Stimulated activated CD8-positive, alpha-beta memory T cell treated with anti-CD3 and anti-CD28 coated beads, Interleukin-4, amount 100 ng/mL, for 48 hours (primary cell): ENCODE measurements at places on chromosomes 5 and 9.

DNA sequence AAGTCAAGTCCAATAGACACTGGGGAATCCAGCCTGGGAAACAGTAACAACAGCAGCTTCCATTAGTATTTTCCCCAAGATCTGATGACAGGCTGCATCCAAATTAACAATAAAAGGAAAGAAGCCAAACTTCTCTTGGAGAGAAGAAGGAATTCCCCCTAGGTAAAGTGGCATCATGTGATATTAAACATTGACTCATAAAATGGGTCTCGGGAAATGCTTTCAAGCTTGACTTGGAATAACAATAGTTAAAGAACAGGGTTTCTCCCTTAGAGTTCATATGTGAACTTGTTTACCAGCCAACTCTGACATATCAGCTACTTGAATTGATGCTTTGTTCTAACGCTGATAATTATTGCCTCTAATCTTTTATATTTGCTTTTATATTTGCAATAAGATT, 45.4 kb downstream of the ENTREP1 start:
- DNase-seq: no peak

DNA sequence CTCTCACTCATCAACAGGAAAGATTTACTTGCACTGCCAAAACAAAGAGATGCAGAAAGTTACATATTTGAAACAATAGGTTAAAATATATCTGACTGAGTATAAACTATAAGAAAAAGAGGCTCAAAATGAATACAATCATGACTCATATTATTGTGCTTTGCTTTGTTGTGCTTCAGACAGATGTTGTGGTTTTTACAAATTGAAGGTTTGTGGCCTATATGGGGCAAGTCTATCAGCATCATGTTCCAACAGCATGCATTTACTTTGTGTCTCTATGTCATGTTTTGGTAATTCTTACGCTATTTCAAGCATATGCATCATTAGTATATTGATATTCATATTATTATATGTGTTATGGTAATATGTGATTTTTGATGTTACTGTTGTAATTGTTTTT, 330.0 kb downstream of the PRR16 start:
- no peak for DNase-seq

DNA sequence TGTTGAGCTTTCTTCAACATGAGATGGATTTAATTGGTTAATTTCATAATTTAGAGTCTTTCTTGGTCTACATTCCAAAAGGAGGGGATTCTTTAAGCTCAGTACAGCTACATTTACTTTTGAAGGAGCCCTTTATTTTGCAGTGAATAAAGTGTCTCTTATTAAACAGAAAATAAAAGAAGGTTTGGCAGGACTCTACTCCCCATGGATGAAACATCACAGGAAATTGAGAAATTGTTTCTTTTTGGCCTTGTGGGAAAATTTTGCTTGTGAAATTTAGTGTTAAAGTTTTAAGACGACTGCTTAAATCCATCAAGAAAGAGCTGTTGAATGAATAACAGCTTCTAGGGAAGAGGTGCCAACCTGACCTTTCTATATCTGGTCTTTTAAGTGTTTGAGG, 187.7 kb downstream of the NTRK2 start:
- no peak for DNase-seq

GRCh38 chr5:172173564-172174153, 14.4 kb downstream of the STK10 start:
- DNase-seq: peak; percentile 89

DNA sequence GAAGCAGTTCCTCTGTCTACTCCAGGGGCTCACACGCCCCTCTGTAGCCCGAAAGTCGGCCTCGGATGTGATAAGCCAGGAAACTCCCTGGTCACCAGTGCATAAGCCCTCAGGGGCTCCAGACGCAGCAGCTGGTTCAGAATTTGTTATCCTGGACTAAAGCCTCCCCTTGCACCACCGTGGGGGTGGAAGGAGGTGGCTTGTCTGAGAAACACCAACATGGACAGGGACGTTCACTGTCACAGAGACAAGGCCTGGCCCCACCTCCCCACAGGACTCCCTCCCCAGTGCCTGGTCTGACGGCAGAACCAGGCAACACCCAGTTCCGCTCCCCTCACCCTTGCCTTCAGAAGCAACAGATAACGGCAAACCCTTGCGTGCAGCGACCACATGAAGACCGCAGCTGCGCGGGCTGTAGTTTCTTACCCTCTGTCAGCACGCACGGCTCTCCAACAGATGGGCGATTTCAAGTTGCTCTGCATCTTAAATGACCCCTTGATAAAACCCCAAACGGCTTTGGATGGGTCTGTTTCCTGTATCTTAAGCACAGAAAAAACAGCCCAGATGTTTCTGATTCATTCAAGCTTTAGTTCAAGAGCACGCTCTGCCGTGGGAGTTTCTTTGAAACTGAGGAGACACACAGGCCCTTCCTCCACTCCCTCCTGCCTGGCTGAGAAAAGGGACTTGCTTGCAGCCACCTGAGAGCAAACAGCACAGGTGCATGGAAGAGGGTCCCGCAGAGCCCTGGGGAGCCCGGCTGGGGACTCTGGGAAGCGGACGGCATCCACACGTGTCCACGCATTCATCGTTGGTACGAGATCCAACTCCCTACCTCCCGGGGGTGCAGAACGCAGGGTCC, 44.7 kb upstream of the NKD2 start:
- DNase-seq: peak; percentile 65

DNA sequence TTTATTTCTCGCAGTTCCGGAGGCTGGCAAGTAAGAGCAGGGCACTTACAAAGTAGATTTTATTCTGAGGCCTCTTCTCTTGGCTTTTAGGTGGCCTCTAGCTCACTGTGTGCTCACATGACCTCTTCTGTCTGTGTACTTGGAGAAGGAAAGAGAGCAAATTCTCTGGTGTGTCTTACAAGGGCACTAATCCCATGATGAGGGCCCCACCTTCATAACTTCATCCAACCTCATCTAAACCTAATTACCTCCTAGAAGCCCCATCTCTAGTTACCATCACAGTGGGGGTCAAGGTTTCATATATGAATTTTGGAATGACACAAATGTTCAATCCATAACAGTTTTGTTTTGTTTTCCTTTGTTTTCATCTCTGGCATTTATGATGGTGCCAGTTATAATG, 376.1 kb downstream of the ADGRV1 start:
- DNase-seq: no peak

GRCh38 chr5:57718155-57718554, 235.5 kb upstream of the ACTBL2 start:
- no peak for DNase-seq

DNA sequence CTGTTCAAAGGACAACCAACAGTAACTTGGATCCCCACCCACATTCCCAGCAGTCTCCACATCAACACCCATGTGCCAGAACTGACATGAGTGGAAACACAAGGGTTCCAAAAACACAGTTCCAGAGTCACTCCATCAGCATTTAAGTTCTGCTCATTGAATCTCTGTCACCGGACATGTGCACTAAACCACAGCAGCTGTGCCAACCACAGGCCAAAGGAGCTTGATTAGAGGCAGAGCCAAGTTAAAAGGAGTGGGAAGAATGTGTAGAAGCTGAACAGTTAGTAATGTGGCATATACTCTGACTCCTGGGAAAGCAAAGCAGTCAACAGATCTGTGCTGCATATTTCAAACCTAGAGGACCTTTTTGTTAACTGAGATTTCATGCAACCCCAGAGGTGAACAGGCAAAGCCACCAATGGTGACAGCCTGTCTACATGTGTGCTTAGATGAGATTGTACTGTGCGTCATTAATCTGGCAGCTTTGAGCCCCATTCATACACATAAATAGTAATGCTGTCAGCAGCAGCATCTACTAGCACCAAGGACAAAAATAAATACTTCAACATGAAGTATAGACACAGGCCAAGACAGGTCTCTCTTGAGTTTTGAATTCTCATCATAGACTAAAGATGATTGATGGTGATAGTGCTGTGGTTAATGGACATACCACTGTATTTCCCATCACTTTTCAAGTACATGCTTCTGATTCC, 16.4 kb upstream of the FST start:
- DNase-seq: no peak

- no peak for DNase-seq
Observed at GRCh38 chr9:114709636-114710035, 27.6 kb upstream of the TEX48 start.

DNA sequence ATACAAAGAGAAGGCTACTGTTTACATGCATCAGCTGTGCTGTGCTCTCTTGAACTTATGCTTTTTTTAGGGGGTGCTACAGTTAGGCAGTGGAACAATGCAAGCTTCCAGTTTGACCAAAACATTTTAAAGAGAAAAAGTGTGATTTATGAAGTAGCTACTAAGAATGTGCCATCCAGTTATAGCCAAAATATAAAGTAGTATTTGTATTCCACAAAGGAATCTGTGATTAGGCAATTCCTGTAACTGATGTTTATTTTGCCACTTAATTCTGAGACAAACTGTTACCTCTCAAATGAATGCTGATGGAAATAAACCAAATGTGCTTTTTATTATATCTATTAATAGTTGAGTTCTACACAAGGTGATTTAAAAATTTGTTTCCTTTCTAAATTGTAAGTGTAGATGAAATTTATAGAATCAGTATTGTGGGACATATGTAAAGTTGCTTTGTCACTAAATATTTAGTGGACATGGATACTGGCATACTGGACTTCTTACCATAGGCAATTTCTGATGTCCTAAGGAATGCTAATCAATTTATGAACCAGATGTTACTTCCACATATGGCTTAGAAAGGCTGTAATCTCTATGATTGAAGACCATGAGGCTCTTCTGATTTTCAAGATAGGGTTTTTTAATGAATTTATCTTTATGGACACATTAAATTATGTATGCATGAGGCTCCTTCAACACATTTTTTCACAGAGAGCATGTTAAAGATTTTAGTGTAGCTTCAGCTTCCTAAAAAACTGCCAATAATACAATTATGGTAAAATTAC, 410.2 kb downstream of the PRR16 start:
- no peak for DNase-seq

GRCh38 chr5:146699138-146699537, 179.4 kb downstream of the PPP2R2B start:
- DNase-seq: no peak

DNA sequence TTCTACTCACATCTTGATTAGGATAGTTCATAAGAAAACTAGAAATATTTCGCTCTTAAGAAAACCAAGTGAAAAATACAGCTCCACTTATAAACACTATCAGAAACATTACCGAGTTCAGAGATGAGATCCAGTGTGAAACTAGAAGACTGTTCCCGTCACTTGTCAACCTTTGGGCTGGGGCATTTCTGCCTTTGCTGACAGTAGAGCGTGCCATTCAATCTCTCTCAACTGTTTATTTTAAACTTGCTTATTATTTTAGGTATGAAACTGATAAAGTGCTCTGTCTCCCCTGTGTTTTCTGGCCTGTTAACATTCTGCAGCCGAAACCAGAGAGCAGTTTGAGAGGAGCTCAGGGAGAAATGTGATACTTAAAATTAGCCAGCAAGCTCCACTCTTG, 16.7 kb downstream of the MRRF start:
- DNase-seq: no peak

DNA sequence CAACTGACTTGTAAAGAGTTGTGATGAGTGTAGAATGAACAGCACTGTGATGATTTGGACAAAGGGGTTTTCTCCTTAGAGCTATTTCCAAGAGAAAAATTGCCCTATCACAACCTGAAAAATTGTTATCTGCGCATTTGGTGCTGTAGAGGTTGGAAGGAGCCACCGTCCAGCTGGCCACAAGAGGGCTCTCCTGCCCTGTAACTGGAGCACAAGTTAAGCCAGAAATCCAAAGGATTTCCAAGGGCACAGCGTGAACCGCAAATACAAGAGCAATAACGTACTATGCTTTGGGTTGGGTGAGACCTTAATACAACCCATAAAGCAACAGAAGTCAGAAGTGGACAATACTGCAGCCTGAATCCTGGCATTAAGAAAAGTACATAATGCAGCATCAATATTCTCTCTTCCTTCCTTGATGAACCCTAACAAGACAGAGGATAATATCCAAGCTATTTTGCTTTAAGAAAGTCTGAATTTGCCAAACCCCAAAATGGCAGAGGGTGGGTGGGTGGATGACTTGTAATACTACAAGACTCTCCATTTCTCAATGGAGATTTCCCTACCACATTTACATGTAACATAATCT, 56.8 kb upstream of the SMIM32 start:
- DNase-seq: peak; percentile 27

DNA sequence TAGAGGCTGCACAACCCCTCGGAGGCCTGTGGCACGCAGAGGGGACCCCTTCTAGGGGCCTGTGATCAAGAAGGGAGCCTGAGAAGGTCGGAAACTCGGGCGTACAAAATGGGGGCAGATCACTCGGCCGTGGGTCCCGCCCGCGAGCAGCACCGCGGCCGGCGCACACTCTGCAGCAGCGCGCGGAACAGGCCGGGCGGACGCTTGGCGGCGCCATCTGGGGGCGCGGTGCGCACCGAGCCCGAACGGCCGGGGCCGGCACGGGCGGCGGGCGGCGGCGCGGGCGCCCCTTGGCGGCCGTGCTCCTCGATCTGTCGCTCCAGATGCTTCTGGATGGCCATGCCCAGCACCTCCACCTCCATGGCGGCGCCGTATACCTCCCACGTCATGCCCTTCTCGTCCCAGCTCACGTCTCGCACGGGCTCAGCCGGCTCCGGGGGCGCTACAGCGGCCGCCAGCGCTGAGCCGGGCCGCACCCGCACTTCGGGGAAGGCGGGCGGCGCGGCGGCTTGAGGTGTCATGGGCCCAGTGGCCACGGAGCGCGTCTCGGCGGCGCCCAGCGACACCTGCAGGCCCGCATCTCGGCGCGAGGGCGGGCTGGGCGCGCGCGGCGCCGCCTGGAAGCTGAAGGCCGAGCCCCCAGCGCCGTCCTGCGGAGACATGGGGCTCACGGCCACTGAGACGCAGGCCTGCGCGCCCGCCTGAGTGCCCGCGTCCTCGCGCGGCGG, 13.1 kb downstream of the GPRIN1 start:
- DNase-seq: peak; percentile 74

DNA sequence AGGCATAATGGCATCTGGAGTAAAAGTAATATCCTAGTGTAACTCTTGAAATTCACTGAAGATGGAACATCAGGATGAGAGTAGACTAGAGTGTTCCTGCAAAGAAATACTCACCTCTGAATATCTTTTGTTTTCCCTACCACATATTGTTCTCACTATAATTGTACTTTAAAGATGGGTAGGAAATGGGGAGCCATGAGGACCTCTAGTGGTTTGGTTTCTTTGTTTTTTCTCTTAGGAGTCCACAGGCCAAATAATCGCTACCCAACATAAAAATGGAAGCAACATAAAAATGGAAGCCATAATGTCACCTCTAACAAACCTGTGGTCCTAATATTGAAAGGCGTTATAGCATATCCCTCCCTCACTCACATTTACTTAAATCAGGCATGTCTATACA, 2375.8 kb downstream of the MAT2B start:
- no peak for DNase-seq
